CD4-positive, alpha-beta T cell treated with Interleukin-1 beta for 1 hour (primary cell): ENCODE measurements at places on chromosomes 16 and 17.

DNA sequence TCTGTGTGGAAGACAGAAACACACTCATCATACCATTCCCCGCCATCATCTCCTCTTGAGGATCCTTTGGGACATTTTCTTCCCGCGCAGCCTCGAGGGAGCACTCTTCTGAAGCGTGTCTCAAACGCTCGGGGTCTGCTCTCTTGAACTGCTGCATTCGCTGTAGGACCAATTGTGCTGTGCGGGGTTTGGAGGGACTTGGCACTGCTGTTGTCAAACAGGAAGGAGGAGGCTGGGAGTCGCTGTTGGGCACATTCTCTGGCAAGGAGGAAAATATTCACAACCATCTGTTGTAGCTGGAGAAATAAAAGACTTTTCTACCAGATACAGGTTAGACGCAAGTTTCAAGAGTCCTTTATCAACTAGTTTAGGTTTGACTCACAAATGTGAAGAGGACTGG is 5.0 kb downstream of the SLX4 start:
- DNase-seq: no peak

DNA sequence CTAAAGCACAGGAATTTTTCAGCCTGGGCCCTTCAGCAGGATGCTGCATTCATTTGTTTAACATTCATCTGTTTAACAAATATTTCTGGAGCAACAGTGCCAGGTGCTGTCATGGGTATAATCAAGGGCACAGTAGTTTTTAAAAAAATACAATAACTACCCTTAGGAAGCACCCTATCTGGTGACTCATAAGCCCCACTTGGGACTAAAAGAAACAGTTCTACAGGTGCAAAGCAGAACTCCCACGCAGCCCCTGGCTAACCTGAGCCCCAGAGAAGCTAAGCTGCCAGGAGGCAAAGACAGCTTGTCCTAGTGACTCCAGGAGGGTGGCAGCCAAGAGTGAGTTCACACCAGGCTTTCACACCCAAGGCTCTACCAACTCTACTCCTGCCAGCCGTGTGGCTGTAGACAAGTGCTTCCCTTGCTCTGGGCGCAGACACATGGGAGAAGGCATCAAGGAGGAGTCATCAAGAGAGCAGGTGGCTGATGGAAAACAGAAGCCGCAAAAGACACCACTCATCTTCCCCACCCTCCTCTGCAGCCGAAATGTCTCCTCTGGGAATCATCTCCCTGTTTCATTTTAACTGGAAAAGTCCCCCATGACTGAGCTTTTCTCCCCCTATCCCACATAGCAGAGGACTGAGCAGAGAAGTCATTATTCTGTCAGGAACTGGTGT is 14.4 kb downstream of the CUEDC1 start:
- DNase-seq: no peak

- peak; percentile 98 for DNase-seq
These were observed 96.3 kb downstream of the RAB11FIP4 start for GRCh38 chr17:31487648-31488263.

DNA sequence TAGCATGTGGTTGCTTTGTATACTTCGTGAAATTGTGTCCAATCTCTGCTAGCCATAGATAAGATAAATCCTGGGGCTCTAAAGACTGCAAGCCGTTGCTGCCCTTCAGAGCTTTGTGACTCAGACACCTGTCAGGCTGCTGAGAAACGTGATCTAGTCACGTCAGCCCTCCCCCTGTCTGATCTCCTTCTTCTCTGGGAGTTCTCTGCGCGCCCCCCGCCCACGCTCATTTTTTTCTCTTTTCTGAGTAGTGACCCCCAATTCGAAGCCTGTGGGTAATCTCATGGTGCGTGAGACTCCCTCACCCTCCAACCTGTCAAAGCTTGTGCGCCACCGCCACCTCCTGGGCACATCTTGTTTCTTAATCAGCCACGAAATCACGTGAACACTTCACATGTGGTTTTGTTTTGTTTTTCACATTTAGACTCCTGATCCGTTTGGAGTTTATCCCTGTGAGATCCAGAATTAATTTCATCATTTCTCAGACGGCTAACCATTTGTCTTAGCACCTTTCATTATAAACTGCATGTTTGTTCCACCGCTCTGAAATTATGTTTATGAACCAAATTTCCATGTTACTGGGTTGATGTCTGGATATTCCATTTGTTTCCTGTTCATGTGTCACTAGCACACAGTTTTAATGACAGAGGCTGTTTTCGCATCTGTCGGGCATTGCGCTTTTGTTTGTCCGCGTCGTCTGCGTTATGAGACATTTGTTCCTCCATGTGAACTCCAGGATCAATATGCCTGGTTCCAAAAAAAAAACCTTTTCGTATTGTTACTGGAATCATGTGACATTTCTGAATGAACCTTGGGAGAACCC is 977 bp upstream of the ZNF778 start:
- peak; percentile 80 for DNase-seq

GRCh38 chr17:44315760-44316731 is 7.6 kb downstream of the RUNDC3A start:
- DNase-seq: no peak

DNA sequence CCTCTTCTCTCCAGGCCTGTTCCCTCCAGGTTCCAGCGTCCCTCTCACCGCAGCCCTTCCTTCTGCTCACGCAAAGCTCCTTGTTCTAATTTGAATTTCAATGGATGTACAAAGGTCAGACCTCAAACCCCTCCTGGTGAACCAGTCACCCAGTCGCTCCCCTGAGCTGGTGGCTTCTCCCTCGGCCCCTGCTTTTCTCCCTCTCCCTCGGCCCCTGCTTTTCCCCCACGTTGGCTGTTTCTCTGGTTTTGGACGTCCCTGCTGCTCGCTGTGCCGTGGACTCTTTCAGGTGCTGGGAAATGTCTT is 8.6 kb upstream of the MSLN start:
- no peak for DNase-seq

- DNase-seq: peak; percentile 51
These were observed 15.5 kb downstream of the VPS35 start for GRCh38 chr16:46673320-46674013.

DNA sequence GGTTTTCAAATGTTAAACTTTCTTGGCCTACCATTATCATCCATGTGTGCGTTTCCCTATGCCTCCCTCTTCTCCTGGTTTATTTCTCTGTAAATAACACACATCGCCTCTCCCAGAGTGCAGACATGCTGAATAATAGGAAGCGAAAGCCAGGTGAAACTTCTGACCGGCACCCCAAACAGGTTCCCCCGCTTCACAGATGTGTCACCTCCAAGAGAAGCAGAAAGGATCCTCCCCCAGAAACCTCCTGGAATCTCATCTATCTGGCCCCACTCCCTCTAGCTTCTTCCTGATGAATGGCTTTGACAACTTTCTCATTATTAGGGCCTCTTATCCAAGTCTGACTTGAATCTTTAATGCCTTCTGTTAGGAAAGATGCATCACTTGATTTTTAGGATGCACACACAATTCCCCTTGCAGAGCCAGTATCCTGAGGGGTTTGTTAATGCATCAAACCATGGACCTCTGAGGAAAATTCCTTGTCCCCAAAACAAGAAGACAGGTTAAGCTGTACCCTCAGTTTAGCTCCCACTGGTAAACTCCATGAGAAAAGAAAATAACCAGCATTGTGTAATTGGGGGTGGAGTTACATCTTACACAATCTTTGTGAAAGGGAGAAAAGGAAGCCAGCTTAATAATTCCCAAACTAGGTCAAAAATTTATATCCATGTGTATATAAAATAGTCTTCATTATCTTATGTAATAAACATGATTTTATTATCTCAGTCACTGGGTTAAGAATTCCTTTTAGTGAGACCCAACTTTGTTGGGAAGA is 20.1 kb upstream of the HYDIN start:
- DNase-seq: no peak

DNA sequence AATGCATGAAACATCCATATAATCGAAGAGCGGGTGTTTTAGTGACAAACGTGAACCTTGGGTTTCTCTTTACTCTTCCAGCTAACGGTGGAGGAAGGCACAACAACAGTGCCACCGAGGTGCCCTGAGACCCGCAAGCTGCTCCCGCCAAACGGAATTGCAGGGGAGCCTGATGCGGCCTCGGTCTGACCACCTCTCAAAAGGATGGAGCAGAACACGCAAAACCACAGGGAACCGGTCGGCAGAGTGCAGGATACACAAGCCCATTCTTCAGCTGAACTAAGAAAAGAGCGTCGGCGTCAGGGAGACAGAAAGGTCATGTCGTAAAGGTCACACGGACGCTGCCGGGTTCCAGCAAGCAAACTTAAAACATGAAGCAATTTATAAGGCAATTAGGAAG is 109.5 kb upstream of the ZNF750 start:
- no peak for DNase-seq

DNA sequence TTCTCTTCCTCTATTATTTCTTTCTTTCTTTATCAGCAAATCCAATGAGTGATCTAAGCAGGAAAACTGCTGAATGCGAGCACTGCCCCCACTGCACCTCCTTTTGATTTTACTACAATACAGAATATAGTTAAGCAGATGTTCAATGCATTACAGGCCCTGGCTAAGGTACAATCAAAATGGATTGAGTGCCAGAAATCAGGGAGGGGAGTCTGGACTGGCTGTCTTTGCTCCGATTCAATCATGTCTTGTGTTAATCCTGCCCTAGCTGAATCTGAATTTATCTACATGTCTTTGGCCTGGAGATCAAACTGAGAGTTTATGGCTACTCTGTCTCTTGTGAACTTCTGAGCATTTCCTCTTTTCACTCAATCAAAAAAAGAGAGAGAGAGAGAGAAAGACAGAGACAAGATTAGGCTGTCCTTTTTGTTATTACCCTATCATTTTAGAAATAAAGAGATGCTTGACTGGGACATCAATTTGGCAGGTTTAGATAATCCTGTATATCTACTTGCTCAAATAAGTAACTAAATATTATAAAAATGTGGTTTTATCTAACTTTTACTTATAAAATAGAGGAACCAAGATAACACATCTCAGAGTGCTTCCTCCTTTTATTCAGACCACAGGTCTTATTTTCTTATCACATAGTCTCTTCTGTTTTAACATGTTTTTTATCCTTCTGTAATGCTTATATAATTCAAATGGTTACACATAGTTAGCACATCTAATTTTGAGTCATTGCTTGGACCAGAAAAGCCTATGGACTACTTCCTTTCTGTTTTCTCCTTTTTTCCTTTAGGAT is 656.2 kb downstream of the KCNJ2 start:
- DNase-seq: no peak

DNA sequence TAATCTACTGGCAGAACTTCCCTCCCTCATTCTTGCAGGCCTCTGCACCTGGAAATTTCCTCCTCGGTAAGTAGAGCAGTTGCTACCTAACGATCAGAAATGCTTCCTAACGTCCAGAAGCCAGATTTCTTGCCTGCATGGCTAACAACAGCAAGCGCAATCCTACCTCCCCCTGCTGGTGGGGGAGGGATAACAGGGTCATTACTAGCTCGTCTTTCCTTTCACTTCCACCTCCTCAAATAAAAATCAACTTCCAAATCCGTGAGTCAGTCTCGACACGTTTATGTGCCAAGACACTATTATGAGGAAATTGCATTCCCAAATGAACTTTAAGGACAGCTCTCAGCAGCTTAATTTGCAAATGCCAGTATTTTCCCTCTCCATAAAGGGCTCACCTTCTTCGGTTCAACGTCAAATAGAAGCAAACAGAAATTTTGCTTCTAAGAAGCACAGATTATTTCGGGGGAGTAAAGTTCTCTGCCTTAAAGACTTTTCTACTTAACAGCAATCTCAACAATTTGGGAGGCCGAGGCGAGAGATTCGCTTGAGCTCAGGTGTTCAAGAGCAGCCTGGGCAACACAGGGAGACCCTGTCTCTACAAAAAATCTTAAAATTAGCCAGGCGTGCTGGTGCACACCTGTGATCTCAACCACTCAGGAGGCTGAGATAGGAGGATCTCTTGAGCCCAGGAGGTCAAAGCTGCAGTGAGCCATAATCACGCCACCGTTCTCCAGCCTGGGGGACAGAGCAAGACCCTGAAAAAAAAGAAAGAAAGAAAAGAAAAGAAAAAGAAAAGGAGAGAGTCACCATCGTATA is 188.6 kb upstream of the PSMD7 start:
- no peak for DNase-seq

- DNase-seq: no peak
These were observed 16.7 kb downstream of the ANKRD40 start for GRCh38 chr17:50690887-50691549.

DNA sequence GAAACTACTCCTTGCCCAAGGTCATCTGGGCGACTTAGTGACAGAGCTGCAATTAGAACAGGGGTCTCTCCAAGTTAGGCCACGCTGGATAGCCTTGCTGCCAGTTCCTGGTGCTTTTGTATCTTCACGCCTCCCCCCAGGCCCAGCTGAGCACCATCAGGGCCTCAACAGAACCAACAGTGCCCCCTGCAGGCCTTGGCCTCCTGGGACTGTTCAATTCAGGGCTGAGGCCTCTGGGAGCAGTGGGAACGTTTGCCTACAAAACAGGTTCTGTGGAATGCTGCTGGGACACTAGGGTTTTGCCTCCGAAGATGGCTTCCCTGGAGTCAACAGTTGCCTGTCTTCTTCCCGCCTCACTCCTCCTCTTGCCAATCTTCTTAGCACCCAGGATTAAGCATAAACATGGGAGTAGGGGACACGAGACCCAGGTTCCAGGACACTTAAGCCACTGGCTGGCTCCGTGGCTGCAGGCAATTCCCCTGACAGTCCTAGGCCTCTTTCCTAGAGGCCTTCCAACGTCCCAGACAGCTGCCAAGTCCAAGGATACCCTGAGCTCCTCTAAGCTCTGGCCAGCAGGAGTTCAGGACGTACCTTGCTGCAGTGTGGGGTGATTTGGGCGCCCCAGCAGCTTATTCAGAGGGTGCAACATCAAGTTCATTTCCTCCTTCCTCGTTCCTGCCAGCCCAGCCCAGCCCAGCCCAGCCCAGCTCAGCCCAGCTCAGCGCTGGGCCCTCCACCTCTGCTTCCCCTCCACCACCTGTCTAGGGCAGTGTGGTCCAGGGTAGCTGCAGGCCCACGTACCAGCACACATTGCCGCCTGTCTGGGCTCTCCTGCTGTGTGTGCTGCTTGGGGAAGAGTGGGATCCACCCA is 246.6 kb upstream of the RPL38 start:
- peak; percentile 39 for DNase-seq

- DNase-seq: no peak
These were observed 86.1 kb upstream of the HSBP1 start for GRCh38 chr16:83721676-83722075.

DNA sequence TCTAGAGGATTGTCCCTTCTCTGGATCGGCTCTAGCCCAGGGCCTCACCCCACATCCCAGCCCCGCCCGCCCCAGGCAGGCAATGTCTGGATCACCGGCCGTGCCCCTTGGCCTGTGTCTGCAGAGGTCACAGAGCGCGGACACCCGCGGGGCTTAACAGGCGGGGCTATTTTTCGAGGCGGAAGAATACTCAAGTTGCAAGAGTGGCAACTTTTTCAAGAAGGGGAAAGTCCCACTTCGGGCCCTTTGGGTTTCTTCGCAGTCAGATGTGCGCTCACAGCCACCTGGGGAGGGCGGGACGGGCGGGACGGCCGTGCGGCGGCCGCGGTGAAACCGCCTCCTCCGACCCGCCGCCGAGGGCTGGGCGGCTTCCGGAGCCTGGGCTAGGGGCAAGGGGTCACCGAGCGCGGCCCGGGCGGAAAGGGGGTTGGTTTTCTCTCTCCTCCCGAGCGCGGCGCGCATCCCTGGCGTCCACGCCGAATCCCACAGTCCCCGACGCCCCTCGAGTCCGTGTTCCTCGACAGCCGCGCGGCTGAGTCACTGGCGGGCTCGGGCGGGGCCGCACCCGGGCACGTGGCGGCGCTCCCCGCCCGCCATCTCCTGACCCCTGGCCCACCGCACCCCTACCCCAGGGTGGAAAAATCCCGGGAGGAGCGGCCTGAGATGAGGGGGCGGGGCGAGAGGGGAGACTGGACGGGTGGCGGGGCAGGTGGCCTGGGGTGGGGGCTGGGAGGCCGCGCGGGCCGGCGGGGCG is 1.2 kb upstream of the PFN1 start:
- DNase-seq: peak; percentile 85
